ENCODE measurements at places on chromosomes 6 and 20. TPM values are rescaled to one million over a fixed set of nuclear protein-coding genes. Genes with fewer than 3 reads are reported as not detected.

DNA sequence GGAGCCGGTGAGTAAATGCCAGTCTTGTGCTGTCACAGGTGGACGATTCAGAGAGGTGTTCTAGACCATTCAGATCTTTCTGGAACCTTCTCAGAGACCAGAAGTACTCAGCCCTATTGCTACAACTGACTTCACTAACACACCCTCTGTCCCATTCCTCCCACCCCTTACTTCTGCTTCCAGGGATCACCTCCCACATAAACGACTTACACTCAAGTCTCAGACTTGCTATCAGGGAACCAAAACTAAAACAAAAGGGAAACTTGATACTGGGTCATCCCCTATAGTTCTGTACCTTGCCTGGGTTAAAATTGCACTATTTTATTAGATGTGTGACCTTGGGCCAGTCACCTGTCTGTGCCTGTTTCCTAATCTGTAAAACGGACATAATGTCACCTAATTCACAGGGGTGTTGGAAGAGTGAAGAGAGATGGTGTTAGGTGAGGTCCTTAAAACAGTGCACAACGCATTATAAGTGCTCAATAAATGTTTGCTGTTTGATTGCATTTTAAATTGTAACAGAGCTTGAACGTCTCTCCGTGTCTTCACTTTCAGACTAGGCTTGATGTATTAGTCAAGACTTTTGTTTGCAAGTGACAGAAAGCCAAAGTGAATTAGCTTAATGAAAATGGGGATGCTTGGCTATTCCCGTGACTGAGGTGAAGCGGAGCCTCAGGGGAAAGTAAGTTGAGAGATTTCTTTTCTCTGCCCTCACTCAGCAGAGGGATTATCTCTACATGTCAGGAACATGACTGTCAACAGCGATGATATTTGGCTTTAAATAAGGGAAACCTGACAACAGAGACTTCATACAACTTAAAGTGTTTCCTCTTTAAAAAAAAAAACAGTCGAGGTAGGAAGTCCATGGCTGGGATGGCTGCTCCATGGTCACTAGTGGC lies 3.0 kb upstream of the SRXN1 start:
- H3K27ac ChIP-seq = no peak overlapping the region
- H3K4me1 ChIP-seq = peaks cover 18% of the 10 kb centered on the region
- no peak for DNase-seq
- no peaks in the 10 kb centered on the region for H3K36me3 ChIP-seq
- peaks cover 34% of the 10 kb centered on the region for H3K27me3 ChIP-seq

GRCh38 chr6:107843400-107843799 lies 19.3 kb upstream of the SCML4 start:
- H3K36me3 ChIP-seq = no peaks in the 10 kb centered on the region
- H3K27me3 ChIP-seq = peaks cover 10% of the 10 kb centered on the region
- no peak for DNase-seq
- H3K27ac ChIP-seq = no peak overlapping the region
- peaks cover 13% of the 10 kb centered on the region for H3K4me1 ChIP-seq

DNA sequence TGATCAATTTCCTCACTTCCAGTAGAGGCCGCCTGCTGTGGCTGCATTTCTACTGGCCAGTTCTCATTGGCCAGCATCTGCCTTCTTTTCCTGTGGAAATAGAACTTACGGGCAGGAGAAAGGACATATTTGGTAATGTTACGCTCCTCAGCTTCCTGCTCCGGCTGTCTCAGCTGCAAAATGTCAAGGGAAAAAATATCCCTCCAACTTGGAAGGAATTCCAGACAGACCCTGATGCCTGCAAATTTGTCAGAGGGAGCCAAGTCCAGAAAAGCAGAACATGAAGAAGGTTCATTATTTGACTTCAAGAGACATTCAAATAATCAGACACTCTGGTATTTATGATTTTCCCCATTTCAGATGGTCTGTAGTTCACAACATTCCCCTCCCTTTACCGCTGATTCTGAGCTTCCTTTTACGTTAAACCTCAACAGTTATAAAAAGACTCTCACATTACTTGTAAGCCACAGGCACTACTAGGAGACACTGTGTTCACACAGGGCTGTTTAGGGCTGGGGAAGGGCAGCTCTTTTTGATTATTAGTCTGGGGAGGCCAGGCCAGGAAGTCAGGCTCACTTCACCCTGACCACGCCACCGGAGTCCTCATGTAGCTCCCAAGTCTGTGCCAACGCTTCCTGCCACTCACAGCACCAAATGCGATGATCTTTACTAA lies 179.6 kb upstream of the CCN2 start:
- H3K27ac ChIP-seq = no peak overlapping the region
- no peaks in the 10 kb centered on the region for H3K36me3 ChIP-seq
- no peak overlapping the region for H3K4me3 ChIP-seq
- H3K4me1 ChIP-seq = no peaks in the 10 kb centered on the region

- H3K27me3 ChIP-seq = no peaks in the 10 kb centered on the region
- H3K36me3 ChIP-seq = peaks cover 71% of the 10 kb centered on the region
- peak overlapping the region; percentile 87 for H3K4me3 ChIP-seq
- no peak for DNase-seq
- H3K27ac ChIP-seq = peak overlapping the region; percentile 36
- H3K4me1 ChIP-seq = peaks cover 80% of the 10 kb centered on the region
Measured at GRCh38 chr6:33315793-33316602, 1.5 kb downstream of the ZBTB22 start.

DNA sequence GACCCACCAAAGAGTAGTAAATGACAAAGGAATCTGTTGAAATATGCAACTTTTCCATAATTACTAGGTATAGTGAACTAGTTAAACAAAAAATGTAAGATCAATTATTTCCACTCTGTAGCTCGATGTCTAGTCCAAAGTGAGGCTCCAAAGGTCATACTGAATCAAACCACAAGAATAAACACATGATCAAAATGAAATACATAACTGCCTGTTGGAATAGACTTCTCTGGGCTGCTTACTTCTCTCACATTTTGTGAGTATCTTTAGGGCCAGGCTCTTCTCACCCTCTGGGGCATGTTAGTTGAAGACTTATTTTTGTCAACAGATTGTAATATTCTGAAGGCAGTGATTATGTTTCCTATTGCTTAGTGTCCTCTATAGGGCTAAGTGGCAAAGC lies 103.7 kb upstream of the TMEM170B start:
- no peak overlapping the region for H3K27ac ChIP-seq
- peaks cover 16% of the 10 kb centered on the region for H3K4me1 ChIP-seq
- DNase-seq = no peak
- no peak overlapping the region for H3K4me3 ChIP-seq

GRCh38 chr20:9441948-9442347 lies 72.4 kb upstream of the LAMP5 start:
- H3K36me3 ChIP-seq = no peaks in the 10 kb centered on the region
- H3K4me1 ChIP-seq = no peaks in the 10 kb centered on the region
- no peak overlapping the region for H3K27ac ChIP-seq
- DNase-seq = no peak
- H3K27me3 ChIP-seq = no peaks in the 10 kb centered on the region
- H3K4me3 ChIP-seq = no peak overlapping the region

DNA sequence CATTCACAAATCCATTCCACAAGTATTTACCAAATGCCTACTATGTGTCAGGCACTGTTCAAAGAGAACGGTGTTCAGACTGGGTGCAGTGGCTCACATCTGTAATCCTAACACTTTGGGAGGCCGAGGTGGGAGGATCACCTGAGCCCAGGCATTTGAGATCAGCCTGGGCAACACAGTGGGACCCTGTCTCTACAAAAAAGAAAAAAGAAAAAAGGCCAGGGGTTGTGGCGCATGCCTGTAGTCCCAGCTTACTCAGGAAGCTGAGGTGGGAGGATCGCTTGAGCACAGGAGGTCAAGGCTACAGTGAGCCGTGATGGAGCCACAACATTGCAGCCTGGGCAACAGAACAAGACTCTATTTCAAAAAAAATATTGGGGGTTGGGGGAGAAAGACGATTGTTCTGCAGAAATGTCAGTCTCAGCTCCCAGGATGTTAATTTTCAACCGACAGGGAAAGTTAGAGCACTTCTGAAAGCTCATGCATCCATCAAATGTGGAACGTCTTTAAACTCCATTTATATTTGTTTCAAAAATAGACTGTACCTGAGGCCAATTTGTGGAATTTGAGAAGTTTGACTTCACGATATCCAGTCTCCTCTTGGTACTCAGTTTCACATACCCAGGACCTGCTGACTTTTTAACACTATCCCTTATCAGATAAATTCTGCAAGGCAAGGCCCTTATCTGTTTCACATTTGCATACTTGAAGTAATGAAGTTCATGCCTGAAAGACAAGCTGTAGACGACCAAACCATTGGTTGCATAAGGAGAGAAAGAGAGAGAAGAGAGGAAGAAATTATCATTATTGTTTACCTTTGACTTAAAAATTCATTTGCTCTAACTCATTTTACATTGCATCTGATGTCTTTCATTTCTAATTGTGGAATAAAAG lies 14.8 kb upstream of the BTN3A2 start:
- peaks cover 4% of the 10 kb centered on the region for H3K4me1 ChIP-seq
- no peak overlapping the region for H3K4me3 ChIP-seq
- no peak for DNase-seq
- no peaks in the 10 kb centered on the region for H3K36me3 ChIP-seq
- H3K27ac ChIP-seq = no peak overlapping the region

DNA sequence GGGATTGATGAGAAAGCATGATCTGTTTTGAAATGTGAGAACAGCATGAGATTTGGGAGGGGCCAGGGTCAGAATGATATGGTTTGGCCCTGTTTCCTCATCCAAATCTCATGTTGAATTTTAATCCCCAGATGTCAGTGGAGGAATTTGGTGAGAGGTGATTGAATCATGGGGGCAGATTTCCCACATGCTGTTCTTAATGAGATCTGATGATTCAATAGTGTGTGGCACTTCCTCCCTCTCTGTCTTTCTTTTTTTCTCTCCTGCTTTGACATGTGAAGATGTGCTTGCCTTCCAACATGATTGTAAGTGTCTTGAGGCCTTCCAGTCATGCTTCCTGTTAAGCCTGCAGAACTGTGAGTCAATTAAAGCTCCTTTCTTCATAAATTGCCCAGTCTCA lies 1060.3 kb upstream of the CITED2 start:
- no peak overlapping the region for H3K27ac ChIP-seq
- no peaks in the 10 kb centered on the region for H3K27me3 ChIP-seq
- no peak for DNase-seq
- no peaks in the 10 kb centered on the region for H3K4me1 ChIP-seq
- no peak overlapping the region for H3K4me3 ChIP-seq

DNA sequence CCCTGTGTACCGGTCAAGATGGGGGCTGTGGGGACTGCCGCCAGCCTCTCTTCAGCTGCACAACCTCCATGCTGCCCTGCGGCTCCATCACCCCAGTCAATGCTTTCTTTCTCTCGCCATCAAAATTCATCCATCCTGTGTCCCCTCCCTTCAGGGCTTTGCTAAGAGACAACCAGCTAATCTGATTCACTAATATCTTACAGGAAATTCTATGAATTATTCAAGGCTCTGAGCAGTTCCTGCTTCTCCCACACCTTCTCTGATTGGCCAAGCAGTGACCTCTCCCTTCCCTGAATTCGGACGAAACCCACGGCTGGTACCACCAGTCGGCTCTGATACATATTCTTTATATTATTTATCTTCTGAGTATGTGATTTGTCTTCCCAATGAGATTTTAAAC lies 13.8 kb downstream of the ITPR3 start:
- H3K4me1 ChIP-seq = peaks cover 78% of the 10 kb centered on the region
- H3K27ac ChIP-seq = no peak overlapping the region
- H3K4me3 ChIP-seq = peak overlapping the region; percentile 36
- DNase-seq = no peak
- H3K27me3 ChIP-seq = no peaks in the 10 kb centered on the region
- peaks cover 45% of the 10 kb centered on the region for H3K36me3 ChIP-seq

GJA10 gene
- 3.5 TPM for total RNA-seq

TREML1 gene
- not detected for total RNA-seq

OXT gene
- total RNA-seq = not detected

RBL1 gene
- total RNA-seq = 45.2 TPM

SIRPD gene
- total RNA-seq = not detected

RSPO3 gene
- total RNA-seq = not detected

STK4 gene
- 213 TPM for total RNA-seq

All from activated CD4-positive, alpha-beta memory T cell treated with anti-CD3 and anti-CD28 coated beads, Interleukin-2, amount 10 ng/mL, durations not matched to agents 7 days and 5 days (primary cell).